ENCODE measurements at places on chromosomes 2 and 18. TPM values are rescaled to one million over a fixed set of nuclear protein-coding genes. Genes with fewer than 3 reads are reported as not detected.

Gene CYS1
- 0.36 TPM for total RNA-seq

Gene PLEK
- total RNA-seq = 0.36 TPM

Gene RFTN2
- 14.5 TPM for total RNA-seq

Gene AQP4
- total RNA-seq = not detected

Gene CFC1
- not detected for total RNA-seq

Gene SKOR2
- not detected for total RNA-seq

Gene SEMA4F
- total RNA-seq = 7.7 TPM
